Colonic mucosa (tissue), 4 donors: ENCODE measurements at places on chromosomes 3 and 15. TPM values are rescaled to one million over a fixed set of nuclear protein-coding genes. Genes with fewer than 3 reads are reported as not detected.

Gene LTF
- 1.0 TPM for total RNA-seq

- no peaks in the 10 kb centered on the region for H3K4me1 ChIP-seq
- H3K27me3 ChIP-seq, result no peaks in the 10 kb centered on the region
- H3K36me3 ChIP-seq, result no peaks in the 10 kb centered on the region
- DNase-seq, result no peak
- no peak overlapping the region for H3K27ac ChIP-seq
These were observed 29.8 kb downstream of the DYNC1LI1 start for GRCh38 chr3:32540899-32541298.

- H3K27ac ChIP-seq, result no peak overlapping the region
- no peak overlapping the region for H3K4me3 ChIP-seq
- H3K4me1 ChIP-seq, result peaks cover 15% of the 10 kb centered on the region
- H3K36me3 ChIP-seq, result peaks cover 4% of the 10 kb centered on the region
- H3K27me3 ChIP-seq, result no peaks in the 10 kb centered on the region
These were observed 2.5 kb downstream of the NDUFAF3 start for GRCh38 chr3:49024449-49024848.

- no peaks in the 10 kb centered on the region for H3K4me1 ChIP-seq
- H3K27me3 ChIP-seq, result no peaks in the 10 kb centered on the region
- DNase-seq, result no peak
- no peaks in the 10 kb centered on the region for H3K36me3 ChIP-seq
- no peak overlapping the region for H3K27ac ChIP-seq
These were observed 4.5 kb upstream of the MNS1 start for GRCh38 chr15:56469483-56469882.

GRCh38 chr3:186493525-186494255 lies 50.5 kb downstream of the CRYGS start:
- H3K27ac ChIP-seq, result no peak overlapping the region
- no peak for DNase-seq
- H3K4me3 ChIP-seq, result no peak overlapping the region
- no peaks in the 10 kb centered on the region for H3K27me3 ChIP-seq

GRCh38 chr15:29871401-29871800 lies 49.1 kb upstream of the TJP1 start:
- no peaks in the 10 kb centered on the region for H3K36me3 ChIP-seq
- H3K27me3 ChIP-seq, result no peaks in the 10 kb centered on the region
- H3K4me1 ChIP-seq, result no peaks in the 10 kb centered on the region
- no peak overlapping the region for H3K27ac ChIP-seq

- H3K4me3 ChIP-seq, result no peak overlapping the region
- DNase-seq, result no peak
- H3K36me3 ChIP-seq, result no peaks in the 10 kb centered on the region
- H3K4me1 ChIP-seq, result peaks cover 37% of the 10 kb centered on the region
These were observed 5.2 kb downstream of the TLE3 start for GRCh38 chr15:70092464-70093027.

DNA sequence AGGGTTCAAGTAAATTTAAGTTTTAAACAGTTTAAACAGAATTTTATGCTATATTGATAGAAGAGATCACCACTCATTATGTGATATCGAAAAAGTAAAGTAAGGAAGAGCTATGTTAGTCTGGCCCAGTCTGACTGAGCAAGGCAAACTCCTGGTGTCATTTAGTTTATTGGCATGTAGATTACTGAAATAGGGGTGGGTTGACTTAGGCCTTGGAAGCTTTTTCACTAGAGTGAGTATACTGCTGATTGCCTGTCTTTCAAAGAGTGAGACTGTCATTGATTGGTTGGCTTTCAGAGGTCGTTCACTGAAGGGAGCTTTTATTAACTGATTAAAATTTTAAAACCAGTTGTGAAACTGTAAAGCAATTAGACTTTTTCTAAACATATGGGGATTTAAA lies 294.5 kb downstream of the NAALADL2 start:
- H3K27ac ChIP-seq, result no peak overlapping the region
- DNase-seq, result no peak
- no peaks in the 10 kb centered on the region for H3K27me3 ChIP-seq
- no peaks in the 10 kb centered on the region for H3K36me3 ChIP-seq
- no peaks in the 10 kb centered on the region for H3K4me1 ChIP-seq

GRCh38 chr3:184345317-184346144 lies 8.1 kb downstream of the FAM131A start:
- peak; percentile 89 for DNase-seq
- H3K27me3 ChIP-seq, result no peaks in the 10 kb centered on the region

DNA sequence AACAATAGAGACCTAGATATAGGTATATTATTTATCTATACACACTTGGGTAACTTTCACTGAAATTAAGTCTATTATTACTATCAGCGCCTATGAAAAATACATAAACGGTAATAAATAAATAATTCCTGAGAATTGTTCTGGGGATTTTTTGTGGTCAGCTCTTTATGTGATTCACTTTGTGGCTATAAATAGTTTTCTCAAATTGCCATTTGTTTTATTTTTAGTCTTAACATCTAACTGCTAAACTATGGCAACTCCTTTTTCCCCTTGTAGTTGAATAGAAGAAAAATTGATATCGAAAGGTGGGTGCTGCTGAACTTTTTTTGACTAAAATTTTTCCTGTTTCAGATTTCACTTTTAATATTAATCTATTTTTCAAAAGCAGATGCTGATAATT lies 189.0 kb downstream of the VGLL3 start:
- H3K27ac ChIP-seq, result no peak overlapping the region
- H3K4me3 ChIP-seq, result no peak overlapping the region
- H3K4me1 ChIP-seq, result no peaks in the 10 kb centered on the region
- no peaks in the 10 kb centered on the region for H3K36me3 ChIP-seq
- DNase-seq, result no peak
- H3K27me3 ChIP-seq, result no peaks in the 10 kb centered on the region

- H3K4me3 ChIP-seq, result no peak overlapping the region
- no peaks in the 10 kb centered on the region for H3K4me1 ChIP-seq
- no peaks in the 10 kb centered on the region for H3K36me3 ChIP-seq
- H3K27me3 ChIP-seq, result no peaks in the 10 kb centered on the region
These were observed 32.1 kb upstream of the XCR1 start for GRCh38 chr3:46059432-46059831.

GRCh38 chr3:184635126-184635525 lies 73.5 kb downstream of the EPHB3 start:
- H3K4me3 ChIP-seq, result no peak overlapping the region
- H3K27ac ChIP-seq, result no peak overlapping the region
- no peak for DNase-seq
- H3K36me3 ChIP-seq, result no peaks in the 10 kb centered on the region

Gene HRG
- total RNA-seq, result 0.25 TPM

Gene ZDHHC19
- total RNA-seq, result not detected

Gene ACKR4
- total RNA-seq, result 0.90 TPM

Gene PLAAT1
- not detected for total RNA-seq

- no peaks in the 10 kb centered on the region for H3K4me1 ChIP-seq
- H3K4me3 ChIP-seq, result no peak overlapping the region
- H3K27ac ChIP-seq, result no peak overlapping the region
These were observed 76.0 kb downstream of the TRANK1 start for GRCh38 chr3:36868614-36869436.

Gene CFAP100
- total RNA-seq, result not detected
